ENCODE measurements at places on chromosomes 12 and 14. TPM values are rescaled to one million over a fixed set of nuclear protein-coding genes. Genes with fewer than 3 reads are reported as not detected.

BMP4 gene
- not detected for total RNA-seq

VASH1 gene
- 0.27 TPM for total RNA-seq

SSTR1 gene
- total RNA-seq, result not detected

PRPH gene
- total RNA-seq, result 1.6 TPM

AKAP6 gene
- 0.62 TPM for total RNA-seq

PPP2R5E gene
- 30.3 TPM for total RNA-seq

TAS2R13 gene
- 0.44 TPM for total RNA-seq

Measured in K562 (cell line).